NCI-H1694 (cell line): ENCODE measurements at places on chromosomes 5 and 9.

- no peak for DNase-seq
Measured at GRCh38 chr9:75979362-75979761, 88.9 kb downstream of the PCSK5 start.

DNA sequence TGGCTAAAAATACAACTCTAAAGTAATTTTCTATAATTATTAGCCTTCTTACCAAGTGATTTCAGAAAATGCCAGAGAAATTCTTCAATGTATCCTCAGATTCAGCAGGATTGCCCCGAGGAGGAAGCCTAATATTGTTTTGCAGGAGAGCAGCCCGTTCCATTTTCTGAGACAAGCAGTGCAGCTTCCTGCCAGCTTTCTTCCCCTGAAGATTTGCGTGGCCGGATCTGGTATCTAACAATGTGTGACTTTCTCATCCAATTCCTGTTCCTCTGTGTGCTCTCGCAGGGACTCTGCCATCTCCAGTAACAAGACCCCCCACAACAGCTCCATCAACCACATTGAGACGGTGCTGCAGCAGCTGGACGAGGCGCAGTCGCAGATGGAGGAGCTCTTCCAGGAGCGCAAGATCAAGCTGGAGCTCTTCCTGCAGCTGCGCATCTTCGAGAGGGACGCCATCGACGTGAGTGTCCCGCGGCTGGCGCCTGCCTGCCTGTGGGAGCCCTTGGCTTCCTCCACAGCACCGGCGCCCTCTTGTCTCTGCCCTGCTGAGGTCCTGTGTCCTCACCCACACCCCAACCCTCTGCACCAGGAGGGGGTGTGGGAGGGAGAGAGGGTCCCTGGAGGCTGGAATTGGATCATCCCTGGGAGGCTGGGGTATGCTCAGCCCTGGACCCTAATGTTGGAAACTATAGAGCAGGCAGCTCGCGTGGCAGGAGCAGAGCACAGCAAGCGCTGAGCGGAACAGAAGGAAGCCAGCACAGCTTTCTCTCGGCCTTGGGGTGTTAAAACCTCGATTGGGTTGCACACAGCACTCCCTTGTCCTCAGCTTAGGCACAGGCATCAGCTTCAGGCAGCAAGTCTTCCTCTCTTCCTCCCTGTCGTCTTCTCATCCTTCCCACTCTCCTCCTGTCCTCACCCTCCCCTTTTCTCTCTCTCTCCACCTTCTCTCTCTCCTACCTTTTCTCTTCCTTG lies 216.2 kb downstream of the TRIO start:
- DNase-seq: no peak

- no peak for DNase-seq
Measured at GRCh38 chr5:8767111-8767510, 778.8 kb downstream of the SEMA5A start.

- no peak for DNase-seq
Measured at GRCh38 chr5:106959387-106959786, 711.4 kb downstream of the EFNA5 start.

GRCh38 chr9:76620581-76620980 lies 143.7 kb upstream of the PCA3 start:
- DNase-seq: no peak

- DNase-seq: no peak
Measured at GRCh38 chr9:108166519-108166918, 677.0 kb upstream of the KLF4 start.

GRCh38 chr5:61167382-61167781 lies 5.1 kb upstream of the SMIM15 start:
- DNase-seq: peak; percentile 16

DNA sequence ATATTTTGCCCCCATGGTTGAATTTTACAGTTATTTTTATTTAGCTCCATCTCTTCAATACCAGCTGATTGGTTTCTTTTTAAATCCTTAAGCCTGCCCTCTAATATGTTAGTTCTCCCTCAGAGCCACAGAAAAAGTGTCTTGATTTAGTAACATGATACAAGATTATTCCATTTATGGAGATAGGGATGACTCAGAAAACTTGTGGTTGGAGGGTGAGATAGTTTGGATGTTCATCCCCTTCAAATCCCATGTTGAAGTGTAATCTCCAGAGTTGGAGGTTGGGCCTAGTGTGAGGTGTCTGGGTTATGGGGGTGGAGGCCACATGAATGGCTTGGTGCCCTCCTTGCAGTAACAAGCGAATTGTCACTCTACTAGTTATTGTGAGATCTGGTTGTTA lies 115.7 kb downstream of the FBXO38 start:
- DNase-seq: no peak

DNA sequence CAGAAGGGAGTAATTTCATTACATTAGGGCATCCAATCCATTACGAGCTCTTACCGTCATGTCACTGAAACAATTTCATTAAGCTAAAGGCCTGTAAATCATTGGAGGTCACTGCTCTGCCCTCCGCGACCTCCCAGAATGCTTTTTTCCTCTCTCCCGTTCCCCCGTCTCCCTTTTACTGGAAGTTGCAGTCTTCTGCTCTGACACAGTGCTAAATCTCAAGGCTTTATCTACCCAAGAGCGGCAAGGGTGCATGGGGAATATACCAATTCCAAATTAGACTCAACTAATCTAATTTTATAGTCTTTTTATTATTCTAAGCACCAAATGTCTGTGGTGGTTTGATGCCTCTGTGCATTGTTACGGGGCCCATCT lies 265.7 kb upstream of the PANK3 start:
- no peak for DNase-seq

GRCh38 chr5:65141493-65141892 lies 340.2 kb downstream of the ADAMTS6 start:
- DNase-seq: peak; percentile 32

- DNase-seq: no peak
Measured at GRCh38 chr9:114054191-114054690, 23.9 kb downstream of the AMBP start.

- DNase-seq: no peak
Measured at GRCh38 chr9:128244091-128244836, 31.5 kb downstream of the GOLGA2 start.

DNA sequence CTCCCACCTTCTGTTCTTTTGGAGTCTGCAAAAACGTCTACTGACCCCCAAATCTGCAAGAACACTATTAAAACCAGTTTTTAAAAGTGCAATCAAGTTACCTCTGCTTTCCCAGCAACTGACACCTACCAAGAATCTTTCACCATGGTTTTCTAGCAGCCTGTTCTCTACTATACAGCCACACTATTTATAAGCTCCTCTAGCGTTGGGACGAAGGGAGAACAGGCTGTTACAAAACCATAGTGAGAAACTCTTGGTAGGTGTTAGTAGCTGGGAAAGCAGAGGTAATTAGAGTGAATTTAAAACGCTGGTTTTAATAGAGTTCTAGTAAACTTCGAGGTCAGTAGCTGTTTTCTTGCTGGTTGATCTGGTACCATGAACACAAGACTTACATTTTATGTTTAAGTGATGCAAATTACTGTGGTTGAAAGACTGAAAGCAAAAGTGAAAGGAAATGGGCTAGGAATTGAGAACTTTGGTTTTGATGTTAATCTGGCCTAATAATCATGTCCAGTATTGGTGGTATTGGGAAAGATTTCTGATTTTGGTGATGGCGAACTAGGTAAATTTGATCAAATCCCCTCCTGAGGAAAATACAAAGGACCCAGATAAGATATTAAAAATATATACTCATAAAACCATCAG lies 5.3 kb downstream of the MROH2B start:
- no peak for DNase-seq

- no peak for DNase-seq
Measured at GRCh38 chr5:94433397-94434163, 184.8 kb downstream of the KIAA0825 start.

DNA sequence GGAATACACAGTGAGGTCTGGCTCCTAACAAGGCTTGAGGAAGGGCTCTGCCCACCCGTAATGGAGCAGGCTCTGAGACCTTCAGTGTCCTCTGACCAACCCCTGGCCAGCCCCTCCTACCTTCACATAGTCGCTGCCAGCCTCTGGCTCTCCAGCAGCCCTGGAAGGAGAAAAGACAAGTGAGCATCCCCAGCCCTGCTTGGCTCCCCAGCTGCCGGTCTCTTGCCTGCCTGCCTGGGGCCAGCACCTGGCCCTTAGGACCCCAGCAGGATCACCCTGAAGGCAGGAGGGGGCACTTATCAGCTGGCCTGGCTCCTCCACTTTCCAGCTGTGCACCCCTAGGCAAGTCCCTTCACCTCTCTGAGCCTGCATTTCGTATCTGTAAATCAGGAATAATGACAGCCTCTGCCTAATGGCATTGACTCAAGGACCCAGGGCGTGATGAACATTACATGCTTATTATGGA lies 16.9 kb downstream of the SH2D3C start:
- DNase-seq: no peak

GRCh38 chr9:125988479-125989050 lies 241.4 kb downstream of the PBX3 start:
- DNase-seq: no peak

- no peak for DNase-seq
Measured at GRCh38 chr5:156523607-156524006, 196.6 kb downstream of the SGCD start.

DNA sequence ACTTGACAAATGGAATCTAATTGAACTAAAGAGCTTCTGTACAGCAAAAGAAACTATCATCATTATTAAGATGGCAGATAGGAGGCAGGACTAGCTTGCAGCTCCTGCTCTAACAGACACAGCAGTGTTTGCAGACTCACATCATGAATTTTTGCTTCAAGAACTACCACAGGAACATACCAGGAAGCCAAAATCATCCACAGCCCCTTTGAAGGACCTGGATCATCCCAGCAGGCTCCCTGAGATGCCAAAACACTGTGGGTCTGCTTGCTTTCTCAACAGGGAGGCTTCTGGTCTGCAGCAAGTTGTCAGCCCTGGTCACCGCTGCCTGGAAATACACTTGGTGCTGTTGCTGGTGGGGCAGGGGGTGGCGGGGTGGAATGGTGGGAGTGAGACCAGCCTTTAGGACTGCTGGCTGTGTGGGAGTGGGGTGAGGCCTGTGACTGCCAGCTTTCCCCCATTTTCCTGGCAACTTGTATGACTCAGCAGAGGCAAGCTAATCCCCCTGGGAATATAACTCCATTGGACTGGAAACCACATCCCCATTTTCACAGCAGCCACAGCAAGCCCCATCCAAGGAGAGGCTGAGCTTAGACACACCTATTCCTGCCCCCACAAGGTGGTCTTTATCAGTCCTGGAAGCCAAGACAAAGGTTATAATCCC lies 533.8 kb upstream of the CYLC2 start:
- DNase-seq: no peak
